ENCODE measurements at places on chromosomes 16 and 17.

- DNase-seq, result no peak
Observed at GRCh38 chr17:60618854-60619526, 19.0 kb downstream of the PPM1D start.

DNA sequence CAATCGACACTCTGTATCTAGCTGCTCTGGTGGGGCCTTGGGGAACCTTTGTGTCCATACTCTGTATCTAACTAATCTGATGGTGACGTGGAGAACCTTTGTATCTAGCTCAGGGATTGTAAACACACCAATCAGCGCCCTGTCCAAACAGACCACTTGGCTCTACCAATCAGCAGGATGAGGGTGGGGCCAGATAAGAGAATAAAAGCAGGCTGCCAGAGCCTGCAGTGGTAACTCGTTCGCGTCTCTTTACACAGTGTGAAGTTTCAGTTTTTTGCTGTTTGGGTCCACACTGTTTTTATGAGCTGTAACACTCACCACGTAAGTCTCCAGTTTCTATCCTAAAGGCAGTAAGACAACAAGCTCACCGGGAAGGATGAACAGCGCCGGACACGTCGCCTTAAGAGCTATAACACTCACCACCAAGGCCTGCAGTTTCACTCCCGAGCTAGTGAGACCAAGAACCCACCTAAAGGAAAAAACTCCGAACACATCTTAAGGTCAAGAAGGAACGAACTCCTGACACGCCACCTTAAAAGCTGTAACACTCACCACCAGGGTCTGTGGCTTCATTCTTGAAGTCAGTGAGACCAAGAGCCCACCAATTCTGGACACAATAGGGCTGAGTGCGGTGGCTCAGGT, 64.6 kb downstream of the KPNA2 start:
- DNase-seq, result no peak

- DNase-seq, result no peak
Observed at GRCh38 chr16:12618515-12618914, 185.2 kb downstream of the CPPED1 start.

GRCh38 chr16:17386229-17386628, 84.5 kb downstream of the XYLT1 start:
- no peak for DNase-seq

- DNase-seq, result no peak
Observed at GRCh38 chr16:30115238-30115637, 1.9 kb upstream of the GDPD3 start.

DNA sequence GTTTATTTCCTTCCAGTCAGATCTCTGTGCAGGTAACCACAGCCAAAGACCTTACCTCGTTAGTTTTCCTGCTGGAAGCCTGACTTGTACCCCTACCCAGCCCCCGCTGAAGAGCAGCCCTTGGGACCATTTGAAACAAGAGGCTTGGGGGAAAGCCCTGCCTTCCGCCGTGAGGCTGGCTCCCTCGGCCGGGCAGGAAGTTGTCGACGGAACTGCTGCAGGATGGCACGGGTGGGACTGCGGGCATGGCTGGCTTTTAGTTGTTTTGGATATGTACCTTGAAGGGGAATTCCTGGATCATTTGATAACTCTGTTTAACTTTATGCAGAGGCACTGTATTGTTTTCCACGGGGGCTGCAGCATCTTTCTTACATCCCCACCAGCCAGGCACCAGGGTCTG, 49.0 kb upstream of the ENDOV start:
- no peak for DNase-seq

DNA sequence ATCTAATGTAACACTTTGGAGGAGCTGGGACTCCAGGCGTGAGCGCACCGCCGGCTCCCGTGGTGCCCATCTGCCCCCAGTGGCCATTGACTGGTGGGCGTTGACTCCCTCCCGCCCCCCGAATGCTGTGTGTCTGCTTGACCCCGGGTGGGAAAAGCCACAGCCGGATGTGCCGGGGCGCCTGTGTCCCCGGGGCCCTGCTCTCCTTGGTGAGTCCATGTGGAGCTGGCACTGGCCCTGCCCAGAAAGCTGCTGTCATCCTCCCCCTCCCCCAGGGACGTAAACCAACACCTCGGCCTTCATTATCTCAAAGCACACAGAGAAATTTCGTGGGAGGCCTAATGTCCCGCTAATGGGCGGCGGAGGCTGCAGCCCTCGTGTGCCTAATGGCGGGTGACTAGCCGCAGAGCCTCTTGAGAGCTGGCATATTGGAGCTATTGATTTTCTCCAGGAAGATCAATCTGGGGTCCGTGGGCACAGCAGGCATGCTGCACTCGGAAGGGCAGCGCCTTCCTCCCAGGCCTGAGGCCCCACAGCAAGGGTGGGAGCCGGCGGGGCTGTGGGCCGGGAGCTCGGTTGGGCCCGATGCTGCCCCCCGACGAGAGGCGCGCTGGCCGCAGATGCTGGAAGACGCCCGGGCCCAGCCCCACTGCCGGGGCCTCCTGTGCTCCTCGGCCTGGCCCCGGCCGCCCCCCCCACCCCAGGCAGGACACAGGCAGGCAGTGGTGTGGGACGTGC, 4.0 kb upstream of the PERCC1 start:
- DNase-seq, result no peak

GRCh38 chr17:48427598-48427997, 2.4 kb downstream of the SKAP1 start:
- peak; percentile 66 for DNase-seq

GRCh38 chr17:28667870-28668269, 5.9 kb downstream of the SUPT6H start:
- no peak for DNase-seq

DNA sequence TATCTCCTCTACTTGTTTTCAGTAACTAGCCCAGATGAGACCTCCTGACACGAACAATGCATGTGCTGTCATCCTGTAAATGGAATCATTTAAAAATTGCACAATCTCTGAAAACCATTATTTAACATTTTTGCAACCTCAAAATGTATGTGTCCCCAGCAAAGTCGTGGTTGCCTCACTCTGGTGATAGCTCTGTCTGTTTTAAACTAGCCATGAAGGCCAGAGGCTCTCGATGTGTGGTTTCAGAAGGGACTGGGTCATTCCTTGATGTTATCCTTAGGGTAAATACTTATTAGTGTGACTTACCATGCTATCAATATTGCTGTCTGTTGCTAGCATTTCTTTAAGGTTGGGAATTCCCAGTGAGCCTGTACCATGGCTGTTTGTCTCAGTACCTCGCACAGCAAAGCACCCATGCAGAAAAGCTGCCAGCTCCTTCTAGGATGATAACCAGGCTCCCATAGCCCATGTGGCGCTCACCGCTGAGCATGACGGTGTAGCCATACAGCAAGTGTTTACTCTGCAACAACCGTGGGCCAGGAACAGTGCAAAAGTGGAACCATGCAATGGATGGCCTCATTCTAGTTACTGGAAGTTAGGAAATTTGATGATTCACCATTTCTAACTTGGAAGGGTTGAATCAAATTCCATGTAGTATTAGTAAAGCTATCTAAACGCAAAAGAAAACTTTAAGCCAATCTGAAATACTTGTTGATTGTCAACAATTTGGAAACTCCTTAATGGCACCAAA, 2.9 kb upstream of the PGS1 start:
- DNase-seq, result no peak

GRCh38 chr16:31215287-31216162, 1.4 kb downstream of the PYDC1 start:
- no peak for DNase-seq

DNA sequence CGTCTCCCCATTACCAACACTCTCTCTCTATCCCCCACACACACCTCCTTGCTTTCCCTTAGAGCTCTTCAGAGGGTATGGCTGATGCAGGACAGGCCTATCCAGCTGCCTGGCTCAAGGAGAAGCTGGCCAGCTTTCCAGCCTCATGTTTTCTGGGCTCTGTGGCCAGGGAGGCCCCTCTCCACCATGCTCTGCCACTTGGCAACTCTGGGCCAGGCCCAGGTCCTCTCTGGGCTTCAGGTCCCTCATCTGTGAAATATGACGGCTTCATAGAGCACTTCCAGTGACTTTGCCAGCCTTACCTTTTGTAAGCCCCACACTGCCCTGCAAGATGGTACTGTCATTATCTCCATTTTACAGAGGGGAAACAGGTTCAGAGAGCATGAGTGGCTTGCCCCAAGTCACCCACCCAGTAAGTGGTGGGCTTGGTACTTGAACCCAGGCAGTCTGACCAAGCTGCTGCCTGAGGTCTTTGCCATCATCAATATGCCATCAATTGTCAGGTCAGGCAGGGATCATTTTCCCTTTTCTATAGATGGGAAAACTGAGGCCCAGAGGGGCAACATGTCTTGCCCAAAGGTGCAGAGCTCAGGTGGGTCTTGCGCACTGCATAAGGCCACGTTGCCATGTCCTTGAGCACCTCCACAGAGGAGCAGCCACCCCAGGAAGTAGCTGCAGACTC, 548 bp upstream of the ADGRG5 start:
- no peak for DNase-seq

DNA sequence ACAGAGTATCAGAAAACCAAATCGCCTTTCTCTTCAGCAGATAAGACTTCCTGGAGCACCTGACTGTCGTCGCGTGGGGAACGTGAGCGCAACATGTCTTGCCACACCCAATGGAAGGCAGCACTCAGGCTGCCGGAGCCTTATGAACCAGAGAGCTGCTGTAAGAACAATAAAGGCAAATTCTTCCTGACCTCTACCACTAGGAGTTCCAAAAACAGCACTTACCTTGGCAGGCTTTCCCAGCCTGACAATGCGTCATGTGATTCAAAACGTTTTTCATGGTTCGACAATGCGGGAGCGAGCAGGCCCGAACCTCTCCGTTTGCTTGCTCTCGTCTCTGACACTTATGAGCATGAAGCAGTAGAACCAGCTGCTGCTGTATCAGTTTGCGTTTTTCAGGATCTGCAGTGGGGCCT, 75.8 kb upstream of the TRAP1 start:
- no peak for DNase-seq

DNA sequence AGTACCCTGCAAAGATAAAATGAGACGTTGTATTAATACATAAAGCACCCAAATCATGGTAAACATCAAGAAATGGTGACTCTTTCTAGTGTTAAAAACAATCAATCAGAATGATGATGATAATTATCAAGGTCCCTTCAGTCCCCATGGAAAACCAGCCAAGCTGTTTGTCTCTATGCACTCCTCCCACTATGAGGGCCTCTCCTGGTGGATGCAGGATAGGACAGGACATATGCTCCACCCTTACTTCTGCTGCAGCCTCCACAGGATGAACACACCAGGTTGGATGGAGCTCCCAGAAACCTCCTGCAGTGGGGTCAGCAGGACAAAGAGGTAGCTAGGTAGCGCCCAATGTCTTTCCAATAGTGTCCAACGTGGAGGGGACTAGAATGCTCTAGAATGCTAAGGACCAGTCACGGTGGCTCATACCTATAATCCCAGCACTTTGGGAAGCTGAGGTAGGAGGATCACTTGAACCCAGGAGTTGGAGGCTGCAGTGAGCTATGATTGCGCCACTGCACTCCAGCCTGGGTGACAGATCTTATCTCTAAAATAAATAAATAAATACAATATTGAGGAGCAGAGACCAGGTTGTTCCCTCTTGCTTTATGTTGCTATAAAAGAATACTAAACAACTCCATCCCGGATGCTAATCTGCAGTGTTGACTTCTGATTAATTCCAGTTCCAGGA, 9.9 kb upstream of the KDM8 start:
- DNase-seq, result no peak

GRCh38 chr16:88325976-88326375, 56.8 kb upstream of the ZNF469 start:
- DNase-seq, result no peak

DNA sequence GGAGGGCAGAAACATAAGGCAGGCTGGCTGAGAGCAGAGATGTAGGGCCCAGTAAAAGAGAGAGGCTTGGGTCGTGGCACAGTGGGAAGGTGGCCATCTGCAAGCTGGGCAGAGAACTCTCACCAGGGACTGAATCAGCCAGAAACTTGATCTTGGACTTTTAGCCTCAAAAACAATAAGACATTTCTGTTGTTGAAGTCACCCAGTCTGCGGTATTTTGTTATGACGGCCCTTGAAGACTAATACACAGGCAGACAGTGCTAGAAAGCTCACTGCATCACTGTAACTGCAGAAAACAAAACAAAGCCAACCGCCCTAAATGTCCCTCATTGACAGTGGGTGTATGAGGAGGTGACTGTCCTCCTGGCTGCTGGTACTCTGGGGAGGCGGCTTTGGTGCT, 3.9 kb upstream of the JPH3 start:
- DNase-seq, result no peak

DNA sequence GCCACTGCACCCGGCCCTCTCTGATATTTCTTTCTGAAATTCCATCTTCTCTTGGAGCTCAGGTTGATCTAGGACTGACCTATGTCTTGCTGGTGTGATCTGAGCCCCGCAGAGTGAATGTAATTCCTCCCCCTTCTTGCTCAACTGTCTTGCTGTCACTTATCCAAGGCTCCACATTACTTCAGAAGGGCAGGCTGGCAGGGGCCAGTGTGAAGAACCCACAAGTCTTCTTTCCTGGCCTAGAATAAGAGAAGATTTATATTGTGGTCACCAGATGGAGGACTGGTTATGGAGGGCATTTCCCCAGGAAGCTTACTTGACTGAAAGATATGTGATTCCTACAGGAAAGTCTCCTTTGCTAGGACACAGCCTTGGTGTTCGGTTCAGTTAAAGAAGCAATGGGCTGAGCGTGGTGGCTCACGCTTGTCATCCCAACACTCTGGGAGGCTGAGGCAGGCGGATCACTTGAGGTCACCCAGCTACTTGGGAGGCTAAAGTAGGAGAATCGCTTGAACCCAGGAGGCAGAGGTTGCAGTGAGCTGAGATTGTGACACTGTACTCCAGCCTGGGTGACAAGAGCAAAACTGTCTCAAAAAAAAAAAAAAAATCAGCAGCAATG, 13.4 kb downstream of the ITGAL start:
- DNase-seq, result no peak

DNA sequence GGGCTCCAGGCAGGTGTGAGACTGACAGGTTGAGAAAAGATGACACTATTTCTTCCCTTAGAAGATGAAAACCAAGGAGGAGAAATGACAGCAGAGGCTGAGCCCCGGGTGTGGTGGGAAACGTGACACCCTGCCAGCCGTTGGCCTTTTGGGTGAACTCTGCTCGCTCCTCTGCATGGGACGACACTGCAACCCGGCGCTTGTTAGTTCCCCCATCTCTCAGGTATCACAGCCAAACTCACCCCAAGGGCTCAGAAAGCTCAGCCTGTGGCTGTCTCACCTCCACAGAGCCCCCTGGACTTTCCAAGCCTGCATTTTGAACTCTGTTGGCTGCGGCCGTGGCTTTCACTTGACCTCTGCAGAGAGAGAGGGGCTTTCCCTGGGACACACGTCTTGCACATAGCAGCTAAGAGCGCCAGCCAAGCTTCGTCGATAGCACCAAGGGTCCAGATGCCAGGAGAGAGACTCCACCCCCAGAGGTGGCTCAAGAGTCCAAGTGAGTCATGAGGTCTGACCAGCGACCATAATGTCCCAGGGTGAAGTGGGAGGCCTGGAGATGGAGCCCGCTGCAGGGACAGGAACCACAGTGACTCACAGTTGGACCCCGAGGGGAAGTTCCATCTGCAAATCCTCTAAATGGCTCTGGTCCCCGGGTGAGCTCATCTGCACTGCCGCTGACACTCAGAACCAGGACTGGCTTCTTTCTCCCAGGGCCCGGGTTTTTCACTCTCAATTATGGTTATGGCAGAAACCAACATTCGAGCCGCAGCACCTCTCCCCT, 301.9 kb downstream of the SOX9 start:
- peak; percentile 7 for DNase-seq

All from stimulated activated CD4-positive, alpha-beta T cell treated with anti-CD3 and anti-CD28 coated beads, Interleukin-4, amount 100 ng/mL, for 1 hour (primary cell).